Tongue (tissue), 3 donors: ENCODE measurements at places on chromosomes 2 and 18.
A peak's percentile ranks its signal among the peaks of the same experiment; 100 is the strongest.

- no peak for DNase-seq
These were observed 135.4 kb downstream of the LAMA3 start for GRCh38 chr18:23824669-23825068.

- DNase-seq, result no peak
These were observed 507.9 kb upstream of the CDH2 start for GRCh38 chr18:28684746-28685355.

GRCh38 chr2:37561615-37562569, 109.5 kb downstream of the CDC42EP3 start:
- DNase-seq, result peak; percentile 21

DNA sequence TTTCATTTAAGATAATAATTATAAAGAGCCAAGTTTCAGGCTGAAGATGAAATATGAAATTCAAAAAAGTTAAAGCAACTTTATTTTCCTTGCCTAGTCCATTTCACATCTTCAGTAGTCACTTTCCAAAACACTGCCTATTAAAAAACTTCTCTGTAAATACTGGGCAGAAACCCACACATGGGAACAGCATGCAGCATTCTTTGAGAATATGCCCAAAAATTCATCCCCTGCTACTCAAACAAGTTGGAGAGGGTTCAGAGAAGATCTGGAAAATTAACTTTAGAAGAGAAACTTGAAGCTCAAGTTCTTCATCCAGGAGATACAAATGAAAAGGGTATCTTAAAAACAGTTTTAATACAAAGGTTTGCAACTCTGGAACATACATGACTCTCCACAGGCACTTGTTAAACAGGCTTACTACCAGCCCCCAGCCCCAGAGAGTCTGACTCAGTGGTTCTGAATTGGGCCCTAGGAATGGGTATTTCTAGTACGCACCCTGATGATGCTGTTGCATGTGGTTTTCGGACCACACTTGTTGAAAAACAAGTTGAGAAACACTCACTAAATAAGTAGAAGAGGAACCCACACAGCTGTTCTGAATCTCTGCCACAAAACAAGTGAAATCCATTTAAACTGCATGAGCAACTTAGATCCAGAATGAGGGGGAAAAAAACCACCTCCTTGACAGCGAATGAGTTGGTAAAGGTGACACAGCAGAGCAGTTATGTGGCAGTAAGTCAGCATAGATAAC, 329.1 kb downstream of the SATB2 start:
- no peak for DNase-seq

- peak; percentile 94 for DNase-seq
These were observed 1.2 kb upstream of the AFTPH start for GRCh38 chr2:64522843-64523428.

- DNase-seq, result no peak
These were observed 400.1 kb downstream of the CCDC85A start for GRCh38 chr2:56583796-56584315.

DNA sequence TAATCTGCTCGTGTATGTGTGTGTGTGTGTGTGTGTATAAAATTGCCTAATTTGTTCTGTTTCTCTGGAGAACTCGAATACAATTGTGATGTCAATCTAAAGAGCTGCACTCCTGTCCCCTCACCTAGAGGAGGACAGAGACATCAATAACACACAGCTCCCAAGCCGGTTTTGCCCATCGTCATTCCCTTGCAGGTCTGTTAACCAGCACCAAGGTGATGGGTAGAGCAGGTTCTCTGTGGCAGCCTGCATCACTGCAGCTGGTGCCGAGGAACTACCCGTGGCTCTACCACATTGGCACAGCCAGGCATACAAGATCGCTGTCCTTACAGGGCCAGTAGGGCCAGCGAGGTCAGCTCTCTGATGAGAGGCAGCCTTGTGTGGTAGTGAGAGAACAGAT, 41.0 kb downstream of the LBH start:
- no peak for DNase-seq

GRCh38 chr2:177029501-177029900, 183.1 kb upstream of the HNRNPA3 start:
- no peak for DNase-seq

- no peak for DNase-seq
These were observed 224.1 kb upstream of the PARD3B start for GRCh38 chr2:204321027-204321800.
